NB4 (cell line): ENCODE measurements at places on chromosomes 6 and 20.

GRCh38 chr6:31510007-31510406 is 12.1 kb downstream of the MICB start:
- no peak for DNase-seq

DNA sequence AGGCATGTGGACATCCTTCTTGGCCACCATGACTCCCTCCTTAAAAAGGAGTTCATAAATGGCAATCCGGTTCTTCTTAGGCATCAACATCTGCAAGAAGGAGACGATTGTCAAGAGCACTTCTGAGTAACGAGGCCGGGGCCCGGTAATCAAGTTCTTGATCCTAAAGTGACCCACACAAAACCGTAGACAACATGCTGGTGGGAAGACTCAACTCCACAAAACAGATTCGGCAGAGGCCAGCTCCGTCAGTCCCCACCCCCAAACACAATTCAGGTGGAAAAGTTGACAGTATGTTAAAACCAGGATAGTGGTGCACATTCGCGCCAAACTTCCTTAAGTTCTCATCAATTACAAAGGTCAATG is 754 bp downstream of the RPS10 start:
- DNase-seq, result no peak

- DNase-seq, result no peak
Measured at GRCh38 chr20:16846006-16846405, 97.8 kb downstream of the OTOR start.

GRCh38 chr6:21277601-21278374 is 315.8 kb upstream of the SOX4 start:
- peak; percentile 43 for DNase-seq

DNA sequence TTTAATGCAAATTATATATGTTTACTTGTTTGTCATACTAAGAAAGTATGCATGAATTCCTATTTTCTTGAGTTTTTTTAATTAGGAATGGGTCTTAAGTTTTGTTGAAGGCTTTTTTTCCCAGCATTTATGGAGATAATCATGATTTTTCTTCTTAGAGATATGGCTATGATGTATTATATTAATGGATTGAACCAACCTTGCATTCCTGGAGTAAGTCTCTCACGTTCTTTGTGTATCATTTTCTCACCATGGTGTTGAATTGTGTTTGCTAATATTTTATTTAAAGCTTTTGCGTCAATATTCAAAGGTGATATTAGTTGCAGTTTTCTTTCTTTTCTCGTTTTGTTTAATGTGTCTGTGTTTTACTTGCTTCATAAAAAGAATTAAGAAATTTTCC is 48.4 kb upstream of the SLC35D3 start:
- no peak for DNase-seq
